SJCRH30 (cell line): ENCODE measurements at places on chromosomes 1 and 21. TPM values are rescaled to one million over a fixed set of nuclear protein-coding genes. Genes with fewer than 3 reads are reported as not detected.
A peak's percentile ranks its signal among the peaks of the same experiment; 100 is the strongest.

DNA sequence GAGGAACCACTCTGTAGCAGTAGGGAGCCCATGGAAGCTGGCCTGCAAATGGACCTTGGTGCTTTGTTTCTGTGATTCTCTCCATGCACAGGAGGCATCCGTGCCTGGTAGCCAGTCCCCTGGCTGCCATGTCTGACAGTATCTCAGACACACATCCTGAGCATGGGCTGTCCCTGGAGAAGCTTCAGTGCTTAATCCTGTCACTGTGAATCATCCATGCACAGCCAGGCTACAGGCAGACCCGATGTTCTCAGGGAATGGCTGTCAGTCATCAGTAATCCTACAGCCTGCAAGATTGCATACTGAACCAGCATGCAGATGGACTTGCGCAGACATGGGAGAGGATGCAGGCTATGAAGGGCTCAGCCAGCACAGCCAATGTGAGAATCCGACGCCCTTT is 606.3 kb upstream of the PLXNA2 start:
- H3K36me3 ChIP-seq = no peaks in the 10 kb centered on the region
- H3K27me3 ChIP-seq = no peaks in the 10 kb centered on the region
- DNase-seq = no peak
- H3K27ac ChIP-seq = no peak overlapping the region
- H3K4me3 ChIP-seq = no peak overlapping the region

Gene UBE2U
- not detected in 2 replicates for total RNA-seq

DNA sequence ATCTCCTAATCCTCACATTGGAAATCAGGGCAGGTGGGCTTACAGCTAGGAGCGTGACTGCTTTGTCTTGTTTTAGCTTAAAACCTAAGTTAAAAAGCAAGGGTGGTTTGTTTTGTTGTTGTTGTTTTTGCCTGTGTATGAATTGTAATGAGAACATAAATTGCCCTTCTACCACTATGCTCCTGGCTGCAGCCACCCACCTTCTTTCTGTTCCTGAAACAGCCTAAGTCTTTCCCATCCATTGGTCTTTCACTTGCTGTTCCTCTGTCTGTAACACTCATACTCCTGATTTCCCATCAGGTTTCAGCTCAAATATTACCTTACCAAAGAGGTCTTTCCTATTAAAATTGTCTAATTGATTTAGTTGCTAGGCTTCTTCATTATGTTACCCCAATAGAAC is 604 bp upstream of the TMEM79 start:
- no peak for DNase-seq
- peaks cover 4% of the 10 kb centered on the region for H3K36me3 ChIP-seq
- H3K27ac ChIP-seq = peak overlapping the region; percentile 87; the same call in 1 of the 2 replicates
- H3K4me1 ChIP-seq = peaks cover 9% of the 10 kb centered on the region
- peak overlapping the region; percentile 91 for H3K4me3 ChIP-seq

DNA sequence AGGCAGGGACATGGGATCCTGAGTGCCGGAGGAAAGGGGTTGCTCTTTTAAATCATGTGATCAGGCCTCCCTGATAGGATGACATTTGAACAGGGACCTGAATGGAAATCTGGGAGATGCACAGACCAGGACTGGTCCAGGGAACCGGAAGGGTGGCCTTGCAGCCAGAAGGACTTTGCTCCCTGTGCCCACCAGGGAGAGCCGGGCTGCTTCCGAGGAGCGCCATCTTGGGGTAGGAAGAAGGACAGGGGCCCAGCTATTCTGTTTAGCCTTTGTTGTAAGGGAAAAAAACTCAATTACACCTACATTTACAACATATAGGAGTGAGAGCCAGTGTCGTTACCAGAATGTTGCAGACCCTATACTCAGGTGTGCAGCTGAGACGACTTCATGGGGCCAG is 5.5 kb downstream of the KLHDC7A start:
- peak; percentile 16 for DNase-seq
- no peaks in the 10 kb centered on the region for H3K36me3 ChIP-seq
- peaks cover 5% of the 10 kb centered on the region for H3K27me3 ChIP-seq
- H3K4me3 ChIP-seq = no peak overlapping the region
- H3K27ac ChIP-seq = no peak overlapping the region
- no peaks in the 10 kb centered on the region for H3K4me1 ChIP-seq

DNA sequence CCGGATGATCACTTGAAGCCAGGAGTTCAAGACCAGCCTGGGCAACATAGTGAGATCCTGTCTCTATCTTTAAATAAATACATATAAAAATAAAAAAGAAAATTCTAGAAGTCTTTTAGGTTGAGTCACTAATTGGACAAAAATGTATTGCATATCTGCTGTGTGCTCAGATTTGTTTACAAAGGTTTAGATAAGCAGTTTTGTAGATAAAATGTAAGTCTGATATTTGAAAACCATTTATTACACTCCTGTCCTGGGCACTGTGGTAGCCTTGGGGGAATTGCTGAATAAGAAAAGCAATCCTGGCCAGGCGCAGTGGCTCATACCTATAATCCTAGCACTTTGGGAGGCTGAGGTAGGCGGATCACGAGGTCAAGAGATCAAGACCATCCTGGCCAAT is 11.6 kb downstream of the GMEB1 start:
- DNase-seq = no peak
- H3K4me3 ChIP-seq = no peak overlapping the region
- peaks cover 7% of the 10 kb centered on the region; the same call in 1 of the 2 replicates for H3K36me3 ChIP-seq
- H3K27me3 ChIP-seq = no peaks in the 10 kb centered on the region
- H3K4me1 ChIP-seq = no peaks in the 10 kb centered on the region
- no peak overlapping the region for H3K27ac ChIP-seq

Gene FCAMR
- not detected in 2 replicates for total RNA-seq

DNA sequence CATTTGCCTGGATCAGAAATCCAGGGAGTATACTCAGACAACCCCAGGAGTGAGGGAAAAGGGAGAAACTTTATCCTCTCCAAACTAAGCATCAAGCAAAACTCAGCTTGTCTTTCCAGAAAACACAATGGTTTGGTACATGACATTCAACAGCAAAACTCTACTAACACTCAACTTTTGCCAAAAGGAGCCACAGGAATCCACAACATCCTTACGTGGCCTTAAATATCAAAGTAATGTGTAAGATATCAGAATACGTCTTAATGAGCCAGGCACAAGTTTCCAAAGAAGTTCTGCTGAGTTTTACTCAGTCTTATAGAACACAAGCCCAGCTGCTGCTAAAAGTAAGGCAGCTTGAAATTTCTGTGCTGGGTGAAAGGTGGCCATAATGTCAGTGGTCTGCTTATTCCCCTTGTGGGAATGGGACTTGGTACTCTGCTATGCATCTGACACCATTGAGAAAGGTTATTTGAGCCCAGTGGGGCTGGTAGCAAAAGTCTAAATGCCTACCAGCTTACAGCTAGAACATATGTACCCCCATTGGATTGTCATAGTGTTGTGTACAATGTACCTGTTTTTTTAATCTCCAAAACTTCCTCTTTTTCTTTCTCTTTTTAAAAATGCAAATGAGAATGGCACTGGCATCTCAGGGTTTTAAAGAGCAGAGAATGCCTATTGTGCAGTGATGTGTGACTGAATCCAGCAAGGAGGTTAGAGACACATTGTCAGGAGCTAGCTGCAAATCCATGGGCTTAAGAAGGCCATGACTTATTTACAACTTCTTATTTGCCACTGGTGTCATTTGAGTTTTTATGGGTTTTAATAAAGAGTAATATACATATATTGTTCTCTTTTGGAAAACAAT is 62.0 kb upstream of the ST6GALNAC3 start:
- H3K27ac ChIP-seq = no peak overlapping the region
- no peak for DNase-seq
- no peak overlapping the region for H3K4me3 ChIP-seq
- H3K27me3 ChIP-seq = no peaks in the 10 kb centered on the region
- H3K4me1 ChIP-seq = no peaks in the 10 kb centered on the region

- no peak overlapping the region for H3K27ac ChIP-seq
- no peak overlapping the region for H3K4me3 ChIP-seq
- no peaks in the 10 kb centered on the region for H3K4me1 ChIP-seq
- no peaks in the 10 kb centered on the region for H3K36me3 ChIP-seq
Observed at GRCh38 chr1:246147524-246148461, 359.3 kb downstream of the SMYD3 start.

GRCh38 chr1:153750026-153750995 is 22.5 kb downstream of the INTS3 start:
- DNase-seq = no peak
- no peak overlapping the region for H3K4me3 ChIP-seq
- H3K36me3 ChIP-seq = peaks cover 17% of the 10 kb centered on the region
- H3K4me1 ChIP-seq = no peaks in the 10 kb centered on the region

Gene TNFRSF4
- total RNA-seq = 2.8 and 4.7 TPM in 2 replicates

- no peak overlapping the region for H3K4me3 ChIP-seq
- no peaks in the 10 kb centered on the region for H3K36me3 ChIP-seq
- no peak overlapping the region for H3K27ac ChIP-seq
- no peaks in the 10 kb centered on the region for H3K4me1 ChIP-seq
Observed at GRCh38 chr1:101945884-101946283, 50.8 kb downstream of the OLFM3 start.

Gene LRRC38
- not detected in 2 replicates for total RNA-seq

DNA sequence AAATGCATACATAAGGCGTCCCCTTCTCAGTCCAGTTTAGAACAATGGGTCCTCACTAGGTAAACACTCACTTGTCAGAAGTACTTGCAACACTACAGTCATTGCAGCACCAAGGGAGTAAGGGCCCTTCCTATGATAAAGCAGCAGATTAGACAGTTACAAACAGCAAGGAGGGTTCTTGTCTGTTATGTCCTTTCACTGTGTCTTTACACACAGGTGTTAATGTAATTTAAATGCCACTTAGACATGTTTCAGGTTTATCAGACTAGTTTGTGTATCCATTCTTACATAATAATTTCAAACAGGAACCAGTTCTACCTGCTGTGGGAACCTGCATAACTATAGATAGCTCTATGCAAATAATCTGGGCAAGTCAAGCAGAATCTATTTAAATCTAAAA is 105.6 kb upstream of the USH2A start:
- H3K4me1 ChIP-seq = no peaks in the 10 kb centered on the region
- H3K4me3 ChIP-seq = no peak overlapping the region
- no peaks in the 10 kb centered on the region for H3K36me3 ChIP-seq
- H3K27ac ChIP-seq = no peak overlapping the region
- no peaks in the 10 kb centered on the region for H3K27me3 ChIP-seq
- no peak for DNase-seq

DNA sequence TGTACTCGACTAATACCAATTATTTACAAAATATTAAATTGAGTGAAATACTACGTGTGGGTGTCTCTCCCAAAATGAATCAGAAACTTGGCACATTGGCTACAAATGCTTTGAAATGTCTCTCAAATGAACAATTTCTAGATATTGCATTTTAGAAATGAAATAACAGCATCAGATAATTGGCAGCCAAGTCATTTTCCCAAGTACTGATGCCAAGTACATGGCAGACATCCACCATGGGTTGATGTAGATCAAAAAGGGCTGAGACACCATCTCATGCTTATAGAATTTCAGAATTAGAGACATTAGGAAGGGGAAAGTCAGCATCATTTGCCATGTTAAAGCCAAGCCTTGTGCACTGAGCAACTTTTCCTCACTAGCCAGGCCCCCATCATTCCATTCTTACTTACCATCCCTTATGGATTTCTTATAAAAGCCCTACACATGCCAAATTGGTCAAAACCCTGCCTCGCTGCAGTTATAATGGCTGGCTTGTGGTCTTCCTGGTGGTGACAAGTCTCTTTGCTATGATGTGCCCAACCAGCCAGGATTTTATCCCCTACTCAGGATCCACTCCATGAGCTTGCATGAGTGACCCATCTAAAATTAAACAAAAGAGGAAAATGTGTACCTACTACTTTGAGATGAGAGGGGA is 73.1 kb downstream of the GREM2 start:
- no peak overlapping the region for H3K4me3 ChIP-seq
- H3K27ac ChIP-seq = no peak overlapping the region
- H3K27me3 ChIP-seq = no peaks in the 10 kb centered on the region
- DNase-seq = no peak

Gene FMO4
- 0.87 and 1.4 TPM in 2 replicates for total RNA-seq

- H3K27me3 ChIP-seq = no peaks in the 10 kb centered on the region; the same call in 1 of the 2 replicates
- no peak for DNase-seq
- H3K4me1 ChIP-seq = peaks cover 9% of the 10 kb centered on the region
- no peaks in the 10 kb centered on the region for H3K36me3 ChIP-seq
- no peak overlapping the region for H3K27ac ChIP-seq
Observed at GRCh38 chr1:14292520-14292919, 306.0 kb upstream of the KAZN start.

Gene GABRD
- not detected in 2 replicates for total RNA-seq

Gene NBPF4
- 1.2 and 1.4 TPM in 2 replicates for total RNA-seq

DNA sequence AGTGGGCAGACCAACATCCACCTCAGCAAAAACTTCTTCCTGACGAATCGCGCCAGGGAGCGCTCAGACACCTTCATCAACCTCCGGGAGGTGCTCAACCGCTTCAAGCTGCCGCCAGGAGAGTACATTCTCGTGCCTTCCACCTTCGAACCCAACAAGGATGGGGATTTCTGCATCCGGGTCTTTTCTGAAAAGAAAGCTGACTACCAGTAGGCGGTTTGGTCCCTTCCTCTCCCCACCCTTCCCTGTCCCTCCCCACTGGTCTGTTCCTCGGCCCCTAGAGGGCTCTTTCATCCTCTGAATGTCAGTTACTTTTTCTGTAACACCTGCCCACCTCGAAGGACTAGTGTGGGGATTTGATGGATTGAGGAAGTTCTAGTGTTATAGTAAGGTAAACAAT is 46.9 kb downstream of the CAPN2 start:
- no peak for DNase-seq
- H3K4me1 ChIP-seq = peaks cover 10% of the 10 kb centered on the region
- H3K27ac ChIP-seq = no peak overlapping the region
- no peaks in the 10 kb centered on the region for H3K27me3 ChIP-seq
- no peak overlapping the region for H3K4me3 ChIP-seq
- peaks cover 70% of the 10 kb centered on the region for H3K36me3 ChIP-seq

Gene IL20
- not detected in 2 replicates for total RNA-seq

Gene ZNF436
- 13.8 and 15.8 TPM in 2 replicates for total RNA-seq

- H3K4me3 ChIP-seq = no peak overlapping the region
- H3K27me3 ChIP-seq = no peaks in the 10 kb centered on the region
- peaks cover 2% of the 10 kb centered on the region; the same call in 1 of the 2 replicates for H3K36me3 ChIP-seq
- H3K27ac ChIP-seq = no peak overlapping the region
Observed at GRCh38 chr1:50915621-50916020, 44.4 kb downstream of the FAF1 start.

DNA sequence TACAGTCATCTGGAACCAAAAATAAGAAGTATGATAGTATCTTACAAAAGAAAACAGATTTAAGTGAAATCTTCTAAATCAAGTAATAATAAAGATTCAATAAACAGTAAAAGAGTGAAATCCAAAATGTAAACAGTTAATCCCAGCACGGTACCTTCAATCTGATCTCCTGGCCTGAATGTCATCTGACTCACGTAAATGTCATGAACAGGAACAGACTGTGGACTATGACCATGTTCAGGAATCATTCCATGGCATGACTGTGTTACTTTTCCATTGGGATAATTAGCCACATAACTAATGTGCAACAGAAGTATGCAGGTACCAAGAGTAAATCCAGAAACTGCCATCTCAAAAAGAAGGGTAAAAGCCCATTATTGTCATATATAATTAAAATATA is 18.0 kb downstream of the FRRS1 start:
- no peaks in the 10 kb centered on the region for H3K4me1 ChIP-seq
- no peak overlapping the region for H3K27ac ChIP-seq
- no peak for DNase-seq
- H3K4me3 ChIP-seq = no peak overlapping the region

GRCh38 chr1:109391157-109391556 is 6.6 kb downstream of the SORT1 start:
- no peak overlapping the region for H3K27ac ChIP-seq
- no peaks in the 10 kb centered on the region for H3K27me3 ChIP-seq
- no peak for DNase-seq
- H3K36me3 ChIP-seq = no peaks in the 10 kb centered on the region
- no peak overlapping the region for H3K4me3 ChIP-seq
